ENCODE measurements at places on chromosomes 4 and X.
A peak's percentile ranks its signal among the peaks of the same experiment; 100 is the strongest.

GRCh38 chr4:152724494-152724893 lies 44.7 kb upstream of the TMEM154 start:
- DNase-seq = no peak

- no peak for DNase-seq
These were observed 182.2 kb upstream of the KIT start for GRCh38 chr4:54475546-54475945.

DNA sequence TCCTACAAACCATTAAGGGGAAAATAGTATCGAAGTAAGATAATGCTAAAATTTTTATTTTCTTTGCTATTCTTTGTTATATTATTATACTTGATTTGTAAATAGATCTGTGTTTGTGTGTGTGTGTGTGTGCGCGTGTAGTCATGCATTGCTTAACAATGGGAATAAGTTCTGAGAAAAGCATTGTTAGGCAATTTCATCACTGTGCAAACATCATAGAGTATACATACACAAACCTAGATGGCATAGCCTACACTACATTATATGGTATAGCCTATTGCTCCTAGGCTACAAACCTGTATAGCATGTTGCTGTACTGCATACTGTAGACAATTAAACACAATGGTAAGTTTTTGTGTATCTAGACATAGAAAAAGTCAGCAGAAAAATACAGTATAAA lies 17.1 kb downstream of the MTTP start:
- DNase-seq = no peak

- DNase-seq = peak; percentile 11
These were observed 304.6 kb downstream of the SPRY1 start for GRCh38 chr4:123701131-123701575.

All from umbilical cord (tissue), 2 donors.